Thymus (tissue), 14 donors: ENCODE measurements at places on chromosomes 13 and 19. TPM values are rescaled to one million over a fixed set of nuclear protein-coding genes. Genes with fewer than 3 reads are reported as not detected.

CACNG8 gene
- 0.05 TPM for polyA plus RNA-seq

ZNF492 gene
- polyA plus RNA-seq, result 0.23 TPM

HRC gene
- polyA plus RNA-seq, result 1.1 TPM

NFIX gene
- 10.5 TPM for polyA plus RNA-seq

SYNGR4 gene
- 0.11 TPM for polyA plus RNA-seq

NAPSA gene
- polyA plus RNA-seq, result 6.4 TPM

SPACA4 gene
- not detected for polyA plus RNA-seq

GGN gene
- polyA plus RNA-seq, result 0.07 TPM

BRSK1 gene
- polyA plus RNA-seq, result 2.9 TPM

CRX gene
- polyA plus RNA-seq, result 0.05 TPM

KIR2DL3 gene
- 0.05 TPM for polyA plus RNA-seq

ERVV-1 gene
- 0.14 TPM for polyA plus RNA-seq

CYSLTR2 gene
- 2.2 TPM for polyA plus RNA-seq

ZNF99 gene
- polyA plus RNA-seq, result 0.02 TPM

STARD13 gene
- 2.0 TPM for polyA plus RNA-seq

DCT gene
- polyA plus RNA-seq, result 0.73 TPM

LILRA2 gene
- polyA plus RNA-seq, result 3.2 TPM

BCAM gene
- polyA plus RNA-seq, result 48.7 TPM

RFPL4AL1 gene
- 0.05 TPM for polyA plus RNA-seq

ZNF568 gene
- polyA plus RNA-seq, result 6.4 TPM

MAP4K1 gene
- polyA plus RNA-seq, result 82.9 TPM

BEST2 gene
- polyA plus RNA-seq, result 0.46 TPM

AP1M2 gene
- polyA plus RNA-seq, result 20.7 TPM

ITPKC gene
- polyA plus RNA-seq, result 35.5 TPM

PTPRH gene
- 0.14 TPM for polyA plus RNA-seq

RXFP2 gene
- polyA plus RNA-seq, result not detected

IER2 gene
- 92.7 TPM for polyA plus RNA-seq

PSG1 gene
- 0.09 TPM for polyA plus RNA-seq

ZIC2 gene
- 0.30 TPM for polyA plus RNA-seq

DNASE2 gene
- 20.8 TPM for polyA plus RNA-seq

PSG7 gene
- polyA plus RNA-seq, result 0.07 TPM

ATCAY gene
- 0.09 TPM for polyA plus RNA-seq
